NCI-H1092 (cell line): ENCODE measurements at places on chromosomes 4 and X.

- no peak for DNase-seq
These were observed 84.7 kb upstream of the NDST3 start for GRCh38 chr4:117949621-117950020.

DNA sequence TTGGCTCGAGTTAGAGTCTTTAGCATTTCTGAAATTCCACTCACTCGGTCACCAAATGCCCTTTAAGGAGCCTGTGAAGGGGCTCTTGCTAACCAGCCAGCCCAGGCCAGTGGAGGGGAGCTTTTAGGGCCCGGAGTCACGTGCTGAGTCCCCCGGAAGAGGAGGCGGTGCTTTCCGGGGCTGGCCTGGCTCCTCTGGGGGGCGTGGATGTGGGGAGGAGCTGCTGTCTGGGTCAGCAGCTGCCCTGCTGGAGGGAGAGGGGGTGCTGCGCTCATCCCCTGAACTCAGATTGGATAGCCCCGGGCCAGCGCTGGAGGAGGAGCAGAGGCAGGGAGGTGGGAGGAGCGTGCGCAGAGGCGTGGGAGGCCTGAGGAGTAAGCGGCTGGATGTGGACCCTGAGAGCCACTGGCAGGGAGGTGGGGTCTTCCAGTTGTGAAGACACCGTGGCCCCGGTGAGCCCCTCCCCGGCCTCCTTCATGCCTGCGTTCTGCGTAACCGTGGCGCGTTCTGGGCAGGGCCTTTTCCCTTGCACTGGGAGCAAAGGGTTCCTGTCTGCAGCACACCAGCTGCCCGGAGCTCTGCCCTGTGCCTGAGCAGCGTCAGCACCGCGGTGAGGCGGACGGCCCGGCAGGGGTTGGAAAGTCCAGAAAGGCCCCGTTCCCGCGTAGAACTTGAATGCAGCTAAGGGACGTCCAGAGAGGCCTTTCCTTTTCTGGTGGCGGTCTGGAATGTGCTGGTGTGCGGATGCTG lies 19.7 kb downstream of the MAEA start:
- no peak for DNase-seq

GRCh38 chr4:75370576-75370975 lies 143.6 kb downstream of the RCHY1 start:
- DNase-seq: no peak

DNA sequence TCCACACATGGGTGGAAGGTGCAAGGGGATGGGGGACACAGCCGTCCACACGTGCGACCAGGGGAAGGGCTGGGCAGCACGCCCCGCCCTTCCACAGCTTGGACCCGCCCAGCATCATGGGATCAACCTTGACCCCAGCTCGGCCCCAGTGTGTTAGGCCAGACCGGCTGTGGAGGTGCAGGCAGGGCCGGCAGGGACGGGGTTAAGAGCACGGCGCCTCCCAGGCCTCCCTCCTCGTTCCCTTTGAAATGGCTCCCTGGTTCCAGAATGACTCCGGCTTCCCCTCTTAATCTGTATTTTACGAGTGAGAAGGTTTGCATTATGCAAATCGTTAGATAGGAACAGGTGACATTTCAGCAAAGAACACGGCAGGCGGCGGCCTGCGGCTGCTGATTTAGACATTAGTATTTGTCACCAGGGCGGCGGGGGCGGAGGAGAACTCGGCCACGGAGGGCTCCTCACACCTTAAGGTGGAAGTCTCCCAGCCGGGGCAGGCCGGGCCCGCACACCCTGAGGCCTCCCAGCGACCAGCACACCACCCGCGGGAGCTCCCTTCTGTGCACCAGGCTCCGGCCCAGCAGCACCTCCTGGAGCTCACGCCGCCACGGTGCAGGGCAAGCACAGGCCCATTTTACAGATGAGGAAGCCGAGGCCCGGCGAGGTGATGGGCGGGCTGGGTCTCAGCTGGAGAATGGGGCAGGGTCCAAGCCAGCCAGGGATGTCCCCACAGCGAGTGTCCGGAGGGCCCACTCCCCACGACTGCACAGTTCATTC lies 116.1 kb downstream of the FAM53A start:
- DNase-seq: no peak

DNA sequence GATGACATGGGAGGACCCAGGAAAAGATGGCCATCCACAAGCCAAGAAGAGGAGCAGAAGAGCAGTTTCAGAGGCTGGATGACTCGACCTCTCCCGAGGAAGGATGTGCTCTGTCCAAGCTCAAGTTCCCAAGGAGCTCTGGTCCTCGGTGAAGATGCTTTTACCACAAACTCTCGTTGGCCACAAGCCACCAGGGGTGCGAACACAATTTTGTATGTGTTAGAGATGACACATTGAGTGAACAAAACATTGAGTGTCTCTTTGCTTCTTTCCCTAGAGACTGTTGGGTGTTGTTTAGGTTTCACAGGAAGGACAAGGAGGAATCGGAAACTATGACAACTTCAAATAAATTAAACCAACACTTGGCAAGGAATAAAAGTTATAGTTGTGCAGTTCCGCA lies 26.3 kb downstream of the FGFBP1 start:
- no peak for DNase-seq

DNA sequence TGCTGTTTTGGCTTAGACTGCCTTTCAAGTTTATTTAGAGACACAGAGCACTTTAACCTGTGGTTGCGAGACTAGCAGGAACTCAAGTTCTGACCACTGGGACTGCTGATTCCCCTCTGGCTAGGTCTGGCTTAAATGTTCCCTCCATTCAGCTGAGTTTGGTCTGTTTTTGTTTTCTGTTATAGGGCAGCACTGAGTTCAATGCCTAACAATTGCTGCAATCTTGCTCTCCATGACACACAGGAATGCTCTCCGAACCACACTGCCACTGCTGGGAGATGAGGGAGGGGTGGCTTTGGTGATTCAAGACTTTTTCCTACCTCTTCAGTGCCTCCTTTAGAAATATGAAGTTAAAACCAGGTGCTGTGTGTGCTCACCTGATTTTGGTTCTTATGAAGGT lies 106.3 kb upstream of the EOLA2 start:
- DNase-seq: no peak

- no peak for DNase-seq
These were observed 125.1 kb downstream of the PALLD start for GRCh38 chr4:168621806-168622589.

DNA sequence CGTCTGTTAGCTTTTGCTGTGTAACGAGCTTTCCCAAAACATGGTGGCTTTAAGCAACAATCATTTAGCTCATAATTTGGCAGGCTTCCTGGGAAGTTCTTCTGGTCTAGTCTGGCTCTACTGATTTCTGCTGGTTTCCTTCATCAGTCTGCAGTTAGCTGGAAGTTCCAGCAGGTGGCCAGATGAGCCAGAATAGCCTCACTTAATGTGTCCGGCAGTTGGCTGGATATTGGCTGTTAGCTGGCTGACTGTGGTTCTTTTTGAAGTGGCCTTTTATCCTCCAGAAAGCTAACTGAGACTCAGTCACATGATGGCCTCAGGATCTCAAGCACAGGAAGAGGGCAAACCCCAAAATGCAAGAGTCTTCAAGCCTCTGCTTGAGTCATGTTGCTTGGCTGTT lies 34.9 kb downstream of the FTHL17 start:
- peak; percentile 19 for DNase-seq

DNA sequence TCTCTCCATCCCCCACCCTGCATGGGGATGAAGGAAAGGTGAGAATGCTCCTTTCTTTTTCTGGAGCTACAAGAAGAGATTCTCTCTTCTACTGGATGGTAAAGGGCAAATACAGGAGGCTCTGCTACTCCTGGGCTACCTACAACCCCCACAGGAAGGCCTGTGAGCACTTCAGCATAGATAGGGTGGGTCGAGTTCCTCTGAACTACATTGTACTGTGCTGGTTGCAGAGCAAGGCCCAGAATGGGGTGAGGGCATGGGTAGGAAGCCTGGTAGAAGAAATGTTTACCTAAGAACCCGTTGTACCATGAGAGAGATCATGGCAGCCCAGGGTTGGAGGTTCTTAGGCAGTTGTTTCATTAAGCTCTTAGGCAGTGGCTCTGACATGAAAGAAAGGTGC lies 510.4 kb downstream of the MID1IP1 start:
- DNase-seq: no peak

- peak; percentile 49 for DNase-seq
These were observed 88.2 kb upstream of the TNIP3 start for GRCh38 chr4:121252224-121252806.

DNA sequence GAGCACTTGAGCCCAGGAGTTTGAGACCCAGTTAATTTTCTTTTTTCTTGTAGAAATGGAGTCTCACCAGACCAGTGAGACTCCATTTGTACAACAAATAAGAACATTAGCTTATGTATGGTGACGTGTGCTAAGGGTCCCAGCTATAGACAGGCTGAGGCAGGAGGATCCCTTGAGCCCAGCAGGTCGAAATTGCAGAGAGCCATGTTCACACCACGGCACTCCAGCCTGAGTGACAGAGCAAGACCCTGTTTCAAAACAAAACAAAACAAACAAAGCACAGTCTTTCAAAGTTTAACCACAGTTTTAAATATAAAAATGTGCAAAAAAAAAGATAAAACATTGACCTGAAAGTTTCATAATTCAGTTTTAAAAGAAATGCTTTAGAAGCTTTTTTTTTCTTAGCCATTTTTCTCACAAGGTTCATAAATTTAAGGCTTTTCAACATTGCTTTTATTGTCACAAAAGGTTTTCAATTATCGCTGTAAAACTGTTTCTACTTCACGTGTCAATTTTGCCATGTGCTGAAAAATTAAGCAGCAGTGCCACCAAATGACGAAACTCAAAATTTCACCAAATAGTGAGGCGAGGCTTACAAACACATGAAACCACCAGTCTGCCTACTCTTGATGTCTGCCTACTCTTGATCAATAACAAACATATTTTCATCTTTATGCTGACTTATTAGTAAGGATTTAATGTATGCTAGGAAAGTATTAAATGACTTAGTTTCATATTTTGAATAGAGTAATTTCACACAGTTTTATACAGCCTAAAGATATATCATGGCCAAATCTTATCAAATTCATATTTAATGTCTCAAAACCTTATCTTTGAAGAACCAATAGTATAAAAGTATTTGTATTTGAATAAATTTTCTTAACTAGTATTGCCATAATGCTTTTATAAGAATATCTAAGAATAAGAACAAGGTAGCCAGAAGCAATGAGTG lies 126.3 kb downstream of the NEK1 start:
- DNase-seq: peak; percentile 6

DNA sequence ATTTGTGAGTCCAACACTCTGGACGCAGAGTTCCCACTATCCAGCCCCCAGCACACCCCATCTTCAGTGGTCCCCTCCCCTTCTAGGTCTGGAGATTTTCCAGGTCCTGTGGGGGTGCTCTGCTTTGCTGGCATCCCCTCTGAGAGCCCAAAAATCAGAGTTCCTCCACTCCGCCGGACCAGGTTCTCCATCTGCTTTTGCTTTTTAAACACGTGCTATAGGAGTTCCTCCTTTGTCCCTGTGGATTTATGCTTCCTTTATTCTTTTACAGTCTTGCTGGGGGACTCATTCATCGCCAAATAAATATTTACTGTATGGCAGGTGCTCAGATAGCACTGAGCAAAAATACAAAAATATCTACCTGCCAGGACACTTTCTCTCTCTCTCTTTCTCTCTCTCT lies 324.7 kb downstream of the STK32B start:
- DNase-seq: no peak

DNA sequence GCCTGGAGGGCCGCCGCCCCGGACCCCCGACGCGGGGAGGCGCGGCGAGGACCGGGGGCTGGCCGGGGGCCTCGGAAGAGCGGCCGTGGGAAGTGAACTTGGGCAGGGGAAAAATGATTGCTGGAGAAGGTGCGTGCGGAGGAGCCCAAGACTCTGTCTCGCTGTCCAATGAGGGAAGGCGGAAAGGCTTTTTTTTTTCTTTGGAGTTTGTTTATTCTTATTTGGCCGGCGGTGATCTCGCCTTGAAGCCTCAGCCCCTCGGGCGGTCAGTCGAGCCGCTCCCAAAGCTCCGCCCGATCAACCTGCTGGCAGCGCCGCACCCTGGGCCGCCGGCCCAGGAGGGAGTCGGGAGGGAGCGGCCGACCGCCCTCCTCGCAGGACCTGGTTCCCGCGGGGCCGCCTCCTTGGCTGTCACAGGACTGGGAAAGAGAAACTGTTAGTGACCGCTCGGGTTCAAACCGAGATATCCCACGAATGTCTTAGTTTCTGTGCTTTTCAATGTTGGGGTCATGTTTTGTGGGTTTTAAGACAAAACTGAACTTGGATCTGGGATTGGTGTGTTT lies 2.5 kb downstream of the CPEB2 start:
- DNase-seq: no peak

DNA sequence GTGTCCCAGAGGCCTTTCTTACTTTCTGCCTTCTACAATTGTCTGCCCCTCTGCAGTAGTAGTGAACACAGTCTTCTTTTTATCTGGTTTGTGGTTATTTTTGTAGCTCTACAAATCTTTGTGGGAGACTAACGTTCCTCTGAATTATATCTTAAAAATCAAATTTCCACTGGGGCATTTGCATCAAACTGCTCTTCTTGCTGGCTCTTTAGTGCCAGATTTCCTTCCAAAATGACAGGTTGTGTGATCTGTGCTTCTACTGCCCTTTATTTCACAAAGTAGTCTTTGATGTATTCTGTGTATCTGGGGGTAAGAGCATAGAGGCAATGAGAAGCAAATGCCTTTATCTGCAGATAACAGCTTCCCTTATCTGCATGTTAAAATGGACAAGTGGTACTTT lies 34.5 kb downstream of the TSPAN7 start:
- no peak for DNase-seq

- no peak for DNase-seq
These were observed 932.7 kb downstream of the FAT4 start for GRCh38 chr4:126247409-126247808.

DNA sequence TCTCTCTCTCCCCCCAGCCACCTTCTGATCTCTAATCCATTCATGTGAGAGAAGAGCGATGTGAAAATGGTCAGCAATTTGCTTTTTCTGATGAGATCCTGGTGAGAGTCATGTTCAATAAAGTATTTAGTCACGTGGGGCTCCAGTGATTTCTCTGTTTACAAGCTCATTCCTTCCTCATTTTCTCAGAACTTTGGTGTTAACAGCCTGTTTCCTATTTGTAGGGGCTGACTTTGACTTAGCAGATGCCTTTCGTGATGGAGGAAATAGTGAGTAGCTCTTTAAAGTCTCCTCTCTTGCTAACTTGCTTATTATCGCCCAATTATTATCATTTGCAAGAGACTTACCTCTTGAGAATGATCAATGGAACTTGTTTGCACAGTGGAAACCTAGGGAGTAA lies 72.6 kb upstream of the CD99 start:
- no peak for DNase-seq

- DNase-seq: no peak
These were observed 40.4 kb downstream of the USP11 start for GRCh38 chrX:47273011-47273730.

GRCh38 chrX:43661521-43662240 lies 5.6 kb downstream of the MAOA start:
- no peak for DNase-seq

- DNase-seq: no peak
These were observed 150.3 kb upstream of the MAOA start for GRCh38 chrX:43505769-43506168.

DNA sequence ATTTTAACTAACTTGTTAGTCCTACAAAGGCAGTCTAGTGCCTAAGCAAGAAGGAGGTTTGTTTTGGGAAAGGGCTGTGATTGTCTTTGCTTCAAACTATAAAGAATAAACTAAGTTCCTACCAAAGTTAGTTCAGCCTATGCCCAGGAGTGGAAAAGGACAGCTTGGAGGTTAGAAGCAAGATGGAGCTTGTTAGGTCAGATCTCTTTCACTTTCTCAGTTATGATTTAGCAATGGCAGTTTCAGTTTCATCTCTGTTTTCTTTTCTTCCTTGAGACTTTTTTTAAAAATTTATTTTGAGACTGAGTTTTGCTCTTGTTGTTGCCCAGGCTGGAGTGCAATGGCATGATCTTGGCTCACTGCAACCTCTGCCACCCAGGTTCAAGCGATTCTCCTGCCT lies 82.9 kb upstream of the NLGN4X start:
- no peak for DNase-seq
